ENCODE measurements at places on chromosomes 2 and 18.

GRCh38 chr2:172821370-172822338, 86.0 kb downstream of the RAPGEF4 start:
- no peak for DNase-seq

GRCh38 chr18:48605408-48605845, 66.6 kb downstream of the CTIF start:
- peak; percentile 11 for DNase-seq

GRCh38 chr2:167332358-167332757, 444.1 kb downstream of the XIRP2 start:
- no peak for DNase-seq

DNA sequence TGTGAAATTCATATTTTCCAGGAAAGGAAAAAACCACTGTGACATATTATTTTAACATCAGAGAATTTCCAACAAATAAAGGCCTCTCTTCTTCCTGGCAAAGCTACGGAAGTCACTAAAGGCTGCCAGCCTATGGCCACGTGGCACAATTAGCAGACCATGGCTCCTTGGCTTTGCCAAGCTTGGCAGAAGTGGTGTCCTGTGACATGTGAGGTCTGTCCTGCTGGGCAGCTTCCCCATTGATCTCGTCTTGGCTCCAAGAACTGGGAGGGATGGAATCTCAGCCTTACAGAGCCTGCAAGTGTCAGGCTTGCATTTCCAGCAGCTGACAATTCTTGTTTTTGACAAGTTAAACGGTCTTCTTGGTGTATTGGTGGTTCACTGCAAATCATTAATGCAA, 226.9 kb upstream of the THSD7B start:
- DNase-seq = no peak

GRCh38 chr2:98464772-98465310, 20.2 kb downstream of the INPP4A start:
- DNase-seq = no peak

DNA sequence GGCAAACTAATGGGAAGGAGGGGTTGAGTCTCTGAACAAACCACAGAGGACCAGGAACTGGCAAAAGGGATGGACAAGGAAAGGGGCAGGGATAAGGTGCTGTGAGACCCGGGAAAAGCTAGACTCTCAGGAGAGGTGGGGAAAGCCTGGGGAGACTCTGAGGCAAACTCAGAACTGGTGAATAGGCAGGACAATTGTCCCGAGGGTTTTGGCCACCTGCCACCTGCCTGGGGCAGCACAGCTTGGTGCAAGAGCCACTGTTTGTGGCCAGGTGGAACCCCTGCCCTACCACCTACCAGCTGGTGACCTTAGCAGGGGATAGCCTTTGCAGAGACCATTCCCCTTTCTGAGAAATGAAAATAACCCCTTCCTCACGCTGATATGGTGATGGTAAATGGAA, 129.4 kb upstream of the ASB18 start:
- DNase-seq = no peak

- DNase-seq = peak; percentile 32
These were observed 117.4 kb upstream of the CWC22 start for GRCh38 chr2:180124273-180125139.

GRCh38 chr2:136322428-136322827, 204.5 kb upstream of the CXCR4 start:
- DNase-seq = no peak

GRCh38 chr2:74373221-74373676, 6.9 kb downstream of the DCTN1 start:
- no peak for DNase-seq

- no peak for DNase-seq
These were observed 7.5 kb upstream of the STAMBP start for GRCh38 chr2:73821227-73821626.

All from NCI-H1092 (cell line).